Pancreas (tissue), 10 donors: ENCODE measurements at places on chromosomes 11 and 22. TPM values are rescaled to one million over a fixed set of nuclear protein-coding genes. Genes with fewer than 3 reads are reported as not detected.

Gene XKR3
- polyA plus RNA-seq, result not detected

Gene AGBL2
- polyA plus RNA-seq, result 1.8 TPM

Gene F2
- polyA plus RNA-seq, result 0.08 TPM

Gene NOX4
- polyA plus RNA-seq, result 0.49 TPM

Gene APOC3
- polyA plus RNA-seq, result 2.9 TPM

Gene BDNF
- polyA plus RNA-seq, result 0.15 TPM

Gene C11orf42
- polyA plus RNA-seq, result not detected

Gene NCF4
- 6.5 TPM for polyA plus RNA-seq

Gene DDTL
- 2.8 TPM for polyA plus RNA-seq

Gene KDELR3
- 2.9 TPM for polyA plus RNA-seq

Gene GCAT
- polyA plus RNA-seq, result 62.7 TPM

Gene RTN4RL2
- 2.6 TPM for polyA plus RNA-seq

Gene SNU13
- polyA plus RNA-seq, result 89.7 TPM

Gene DNAJC24
- 2.8 TPM for polyA plus RNA-seq

Gene APOBEC3F
- 6.9 TPM for polyA plus RNA-seq

Gene KCNJ1
- polyA plus RNA-seq, result 0.28 TPM

Gene FREY1
- polyA plus RNA-seq, result 1.3 TPM

Gene MRE11
- 4.2 TPM for polyA plus RNA-seq

Gene OR9Q2
- not detected for polyA plus RNA-seq

Gene OR51B4
- polyA plus RNA-seq, result not detected

Gene BARX2
- 7.8 TPM for polyA plus RNA-seq

Gene H19
- 814 TPM for polyA plus RNA-seq

Gene OR8A1
- polyA plus RNA-seq, result not detected

Gene PPFIBP2
- 12.6 TPM for polyA plus RNA-seq

Gene TLCD5
- polyA plus RNA-seq, result 3.4 TPM

Gene APOBEC3G
- 4.4 TPM for polyA plus RNA-seq

Gene SPATA19
- polyA plus RNA-seq, result not detected

Gene MMP10
- polyA plus RNA-seq, result 0.40 TPM

Gene RAG2
- polyA plus RNA-seq, result not detected

Gene TCIRG1
- 550 TPM for polyA plus RNA-seq

Gene OR10G4
- 0.19 TPM for polyA plus RNA-seq

Gene C11orf65
- polyA plus RNA-seq, result 0.11 TPM
